ENCODE measurements at places on chromosomes 3 and 15. TPM values are rescaled to one million over a fixed set of nuclear protein-coding genes. Genes with fewer than 3 reads are reported as not detected.

- no peak for DNase-seq
Measured at GRCh38 chr3:33144433-33144832, 30.6 kb downstream of the CRTAP start.

GRCh38 chr15:69232765-69233164 is 65.9 kb upstream of the PAQR5 start:
- peak; percentile 4 for DNase-seq

DNA sequence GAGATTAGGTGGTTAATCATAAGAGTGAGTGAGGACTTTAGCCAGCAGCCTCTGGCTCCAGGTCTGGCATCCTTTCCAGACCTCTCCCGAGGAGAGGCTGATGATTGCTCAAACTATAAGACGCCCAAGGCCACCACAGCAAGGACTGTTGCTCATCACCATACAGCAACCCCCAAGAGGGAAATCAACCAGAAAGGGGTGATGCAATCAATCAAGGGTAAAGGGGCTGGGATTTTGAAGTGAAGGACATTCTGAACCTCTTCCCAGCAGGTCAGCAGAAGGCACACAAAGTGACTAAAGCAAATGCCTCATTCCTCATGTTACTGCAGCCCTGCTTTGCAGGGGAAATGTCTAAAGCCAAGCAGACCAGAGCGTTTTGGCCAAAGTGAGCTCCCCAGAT is 247.3 kb upstream of the IGF1R start:
- DNase-seq = no peak

DNA sequence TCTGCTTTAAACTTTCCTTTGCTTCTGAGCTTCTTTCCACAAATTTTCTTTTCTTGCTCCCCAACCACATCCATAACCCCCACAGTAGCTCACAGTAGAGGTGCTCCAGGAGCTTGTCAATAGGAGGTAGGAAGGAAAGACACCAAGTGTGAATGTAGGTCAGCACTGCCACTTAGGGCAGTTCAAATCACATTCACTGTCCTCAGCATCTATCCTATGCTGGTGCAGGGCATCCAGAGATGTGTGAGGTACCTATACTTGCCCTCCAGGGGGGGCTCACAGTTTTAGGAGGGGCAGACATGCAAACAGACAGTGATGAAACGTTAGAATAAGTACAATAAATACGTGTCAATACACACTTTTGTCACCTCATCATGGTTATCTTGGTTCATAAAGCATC is 1.5 kb upstream of the SPSB4 start:
- DNase-seq = no peak

GRCh38 chr3:43256714-43257461 is 29.5 kb upstream of the SNRK start:
- DNase-seq = no peak

DNA sequence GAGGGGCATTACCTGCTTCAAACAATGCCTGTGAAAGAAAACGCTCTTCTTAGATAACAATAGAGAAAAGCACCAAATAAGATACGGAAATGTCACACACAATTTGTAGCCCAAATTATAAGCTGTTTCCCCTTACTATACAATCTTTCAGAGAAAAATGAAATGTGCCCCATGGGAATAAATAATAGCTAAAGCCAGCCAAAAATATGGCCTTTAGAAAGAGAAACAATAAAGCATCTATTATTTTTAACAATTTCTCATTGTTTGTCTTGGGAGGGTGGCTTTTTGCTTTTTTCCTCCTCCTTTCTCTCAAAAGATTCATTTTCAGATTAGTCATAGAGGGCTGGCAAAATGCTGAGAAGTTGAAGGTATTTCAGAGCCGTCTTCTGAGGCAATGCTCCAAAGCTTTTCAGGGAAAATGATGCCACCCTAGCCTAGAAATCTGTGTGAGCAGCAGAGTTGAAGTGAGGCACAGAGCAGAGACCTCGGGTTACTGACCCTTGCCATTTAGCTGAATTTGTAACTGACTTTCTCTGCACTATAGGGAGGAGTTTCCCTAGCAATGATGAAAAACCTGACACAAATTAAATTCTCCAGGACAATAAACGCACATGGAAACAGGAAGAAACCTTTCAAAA is 86.3 kb upstream of the PRICKLE2 start:
- DNase-seq = peak; percentile 68

- peak; percentile 31 for DNase-seq
Measured at GRCh38 chr3:81788610-81789009, 27.2 kb upstream of the GBE1 start.

The TRIM71 gene
- total RNA-seq = 0.18 TPM

The NR1I2 gene
- total RNA-seq = 0.27 TPM

The KCNMB3 gene
- 2.1 TPM for total RNA-seq

The SPINK8 gene
- total RNA-seq = not detected

Data from muscle of leg (tissue), 16 donors.